ENCODE measurements at places on chromosomes 11 and 22. TPM values are rescaled to one million over a fixed set of nuclear protein-coding genes. Genes with fewer than 3 reads are reported as not detected.

The CTSW gene
- total RNA-seq, result 29.3 TPM

The CHRDL2 gene
- not detected for total RNA-seq

The HBB gene
- not detected for total RNA-seq

The OR51B5 gene
- total RNA-seq, result not detected

The CATSPERZ gene
- total RNA-seq, result not detected

The KBTBD3 gene
- total RNA-seq, result 5.4 TPM

The BRD1 gene
- 46.6 TPM for total RNA-seq

The IFITM10 gene
- total RNA-seq, result 0.68 TPM
